ENCODE measurements at places on chromosomes 13 and 19.
A peak's percentile ranks its signal among the peaks of the same experiment; 100 is the strongest.

DNA sequence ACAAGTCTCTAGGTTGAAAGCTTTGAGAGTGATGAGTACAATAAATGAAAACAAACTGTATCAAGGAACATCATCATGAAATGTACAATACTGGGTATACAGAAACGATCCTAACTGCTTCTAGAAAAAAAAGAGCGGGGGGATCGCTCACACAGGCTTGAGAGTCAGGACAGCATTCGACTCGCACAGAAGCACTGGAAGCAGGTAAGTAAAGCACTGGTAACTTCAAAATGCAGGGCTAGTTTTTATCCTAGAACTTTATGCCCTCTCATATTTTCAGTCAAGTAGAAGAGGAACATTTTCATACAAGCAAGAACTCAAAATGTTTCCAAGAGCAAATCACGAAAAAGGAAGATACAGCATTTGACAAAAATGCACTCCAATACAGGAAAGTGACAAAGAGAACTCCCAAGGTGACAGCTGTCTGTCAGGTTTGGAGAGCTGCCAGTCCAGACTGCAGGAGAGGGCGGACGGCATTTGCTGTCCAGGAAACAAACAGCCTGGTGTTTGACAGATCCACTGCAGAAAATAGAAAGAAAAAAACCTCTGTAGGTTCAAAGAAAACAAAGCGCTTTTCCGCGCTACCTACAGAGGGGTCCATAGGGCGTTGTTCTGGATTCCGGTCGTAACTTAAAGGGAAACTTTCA is 58.2 kb upstream of the XPO4 start:
- DNase-seq: no peak

- no peak for DNase-seq
These were observed 13.3 kb downstream of the ZDHHC20 start for GRCh38 chr13:21445759-21446158.

- no peak for DNase-seq
These were observed 185.9 kb downstream of the NALCN start for GRCh38 chr13:101230271-101230890.

DNA sequence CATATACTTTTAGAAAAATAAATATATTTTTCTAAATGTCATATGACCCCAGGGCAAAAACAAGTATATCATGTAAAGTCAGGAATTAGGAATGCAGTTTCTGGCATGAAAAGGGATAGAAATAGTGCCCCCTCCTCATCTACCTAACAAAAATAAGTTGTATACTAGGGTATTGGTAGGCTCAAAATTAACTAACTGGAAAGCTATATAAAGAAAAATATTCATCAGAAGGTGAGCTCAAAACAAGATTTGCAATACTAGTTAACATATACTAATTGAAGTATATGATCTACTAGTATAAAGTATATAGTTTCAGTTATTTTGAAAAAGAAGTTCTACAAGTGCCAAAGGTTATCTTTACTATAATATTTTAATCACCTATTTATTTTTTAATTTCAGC is 200.2 kb downstream of the GPC5 start:
- no peak for DNase-seq

- DNase-seq: no peak
These were observed 360.3 kb upstream of the ZNF507 start for GRCh38 chr19:31985001-31985605.

DNA sequence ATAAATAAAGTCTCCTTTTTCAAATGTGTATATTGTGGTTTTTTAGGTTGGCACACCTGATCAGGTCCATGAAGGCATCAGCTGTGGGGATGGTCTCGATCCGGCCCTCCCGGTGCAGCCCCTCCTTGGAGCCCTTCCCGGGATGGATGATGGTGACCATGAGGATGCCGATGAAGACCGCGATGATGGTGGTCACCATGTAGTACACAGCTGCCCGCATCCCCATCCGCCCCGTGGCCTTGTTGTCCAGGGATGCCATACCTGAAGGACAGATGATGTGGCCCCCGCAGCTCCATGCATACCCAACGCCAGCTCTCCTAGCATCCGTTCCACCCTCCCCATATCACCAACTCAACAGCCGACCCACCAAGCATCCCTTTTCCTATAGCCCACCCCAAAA is 11.4 kb downstream of the SLC1A6 start:
- no peak for DNase-seq

DNA sequence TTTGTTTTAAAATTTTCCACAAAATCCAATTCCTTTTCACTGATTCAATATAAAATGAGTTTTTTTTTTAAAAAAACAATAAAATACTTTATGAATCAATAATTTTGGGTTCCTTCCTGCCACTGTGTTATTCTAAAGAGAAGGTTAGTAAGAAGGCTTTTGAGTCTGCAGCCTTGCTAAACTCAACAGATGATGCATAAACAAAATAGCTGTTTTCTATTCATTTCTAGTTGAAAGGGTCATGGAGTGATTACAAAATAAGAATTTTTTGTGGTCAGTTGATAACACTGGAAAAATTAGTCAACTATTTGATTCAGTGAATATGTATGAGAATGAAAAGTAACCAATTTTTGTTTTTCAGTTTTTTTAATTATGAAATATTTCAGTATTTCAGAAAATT is 169.9 kb downstream of the VWA8 start:
- peak; percentile 4 for DNase-seq

DNA sequence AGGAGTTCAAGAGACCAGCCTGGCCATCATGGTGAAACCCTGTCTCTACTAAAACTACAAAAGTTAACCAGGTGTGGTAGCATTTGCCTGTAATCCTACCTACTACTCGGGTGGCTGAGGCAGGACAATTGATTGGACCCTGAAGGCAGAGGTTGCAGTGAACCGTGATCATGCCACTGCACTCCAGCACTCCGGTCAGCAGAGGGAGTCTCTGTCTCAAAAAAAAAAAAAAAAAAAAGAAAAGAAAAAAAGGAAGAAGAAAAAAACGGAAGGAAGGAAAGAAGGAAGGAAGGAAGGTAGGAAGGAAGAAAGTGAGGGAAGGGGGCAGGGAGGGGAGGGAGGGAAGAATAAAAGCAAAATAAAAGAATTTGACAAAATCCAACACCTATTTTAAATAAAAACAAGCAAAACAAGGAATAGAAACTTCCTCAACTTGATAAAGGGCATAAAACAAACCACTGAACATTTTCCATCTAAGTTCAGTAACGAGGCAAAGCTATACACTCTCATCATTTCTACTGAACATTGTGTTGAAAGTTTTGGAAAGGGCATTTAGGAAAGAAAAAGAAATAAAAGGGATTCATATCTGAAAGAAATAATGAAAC is 411.6 kb upstream of the SLITRK5 start:
- no peak for DNase-seq

DNA sequence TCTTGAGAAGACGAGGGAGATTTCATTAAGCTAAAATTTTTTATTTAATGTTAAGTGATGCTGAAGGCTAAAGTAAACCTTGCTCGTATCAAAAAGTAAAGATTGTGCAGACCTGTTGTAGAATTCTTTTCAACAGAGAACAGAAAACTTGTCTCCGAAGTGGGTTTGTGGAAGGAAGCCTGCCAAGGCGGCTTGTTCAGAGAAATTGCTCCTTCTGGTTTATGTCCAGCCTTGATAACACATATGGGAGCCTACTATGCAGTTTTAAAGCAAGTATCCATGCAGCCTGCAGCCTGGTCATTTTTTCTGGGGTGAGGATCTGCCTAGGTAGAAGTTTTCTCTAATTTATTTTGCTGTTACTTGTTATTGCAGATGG is 1.4 kb downstream of the MLNR start:
- no peak for DNase-seq

GRCh38 chr13:25371158-25371874 is 458 bp upstream of the ATP8A2 start:
- no peak for DNase-seq

- no peak for DNase-seq
These were observed 416.6 kb downstream of the KLF12 start for GRCh38 chr13:73717632-73718031.

DNA sequence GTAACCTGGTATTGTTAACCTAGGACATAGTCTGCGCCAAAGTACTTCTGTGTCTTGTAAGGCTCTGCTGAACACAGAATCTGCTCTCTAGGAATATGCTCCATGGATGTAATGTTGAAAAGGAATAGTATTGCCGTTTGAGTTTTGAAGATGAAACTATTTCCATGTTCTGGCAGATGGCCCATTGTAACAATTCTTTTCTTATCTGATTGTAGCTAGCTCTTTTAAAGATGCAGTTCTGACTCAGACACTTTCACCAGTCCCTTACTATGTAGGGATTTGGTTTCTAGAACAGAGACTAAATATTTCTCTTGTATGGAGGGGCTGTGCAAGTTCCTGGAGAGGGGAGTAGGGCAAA is 185.6 kb downstream of the MTUS2 start:
- no peak for DNase-seq

DNA sequence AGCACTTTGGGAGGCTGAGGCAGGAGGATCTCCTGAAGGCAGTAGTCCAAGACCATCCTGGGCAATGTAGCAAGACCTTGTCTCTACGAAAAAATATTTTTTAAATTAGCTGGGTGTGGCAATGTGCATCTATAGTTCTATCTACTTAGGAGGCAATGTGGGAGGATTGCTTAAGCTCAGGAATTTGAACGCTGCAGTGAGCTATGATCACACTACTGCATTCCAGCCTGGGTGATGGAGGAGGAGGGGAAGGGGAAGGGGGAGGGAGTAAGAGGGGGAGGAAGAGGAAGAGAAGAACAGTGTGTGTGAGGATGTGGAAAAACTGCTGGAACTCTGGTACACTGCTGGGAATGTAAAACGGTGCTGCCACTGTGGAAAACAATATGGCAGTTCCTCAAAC is 9.2 kb upstream of the CLIP3 start:
- DNase-seq: peak; percentile 91
